ENCODE measurements at places on chromosomes 6 and 20.

DNA sequence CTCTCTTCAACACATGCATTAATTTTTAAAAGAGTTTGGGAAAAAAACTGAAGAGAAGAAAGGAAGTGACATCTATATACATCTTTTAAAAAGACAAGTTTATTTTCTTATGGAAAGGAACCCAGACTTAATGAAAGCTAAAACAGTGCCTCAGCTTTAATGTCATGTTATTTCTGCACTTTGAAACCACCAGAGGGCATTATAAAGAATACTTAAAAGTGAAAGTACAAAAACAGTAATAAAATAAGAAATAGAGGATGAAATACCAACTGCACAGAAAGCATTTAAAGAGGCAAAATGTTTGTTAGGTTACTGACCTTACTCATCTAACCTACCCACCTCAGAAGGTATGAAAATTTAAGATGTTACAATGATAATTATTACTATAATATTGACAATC is 98.8 kb downstream of the HUS1B start:
- DNase-seq = no peak

- DNase-seq = no peak
These were observed 153.2 kb downstream of the MAFB start for GRCh38 chr20:40535816-40536215.

DNA sequence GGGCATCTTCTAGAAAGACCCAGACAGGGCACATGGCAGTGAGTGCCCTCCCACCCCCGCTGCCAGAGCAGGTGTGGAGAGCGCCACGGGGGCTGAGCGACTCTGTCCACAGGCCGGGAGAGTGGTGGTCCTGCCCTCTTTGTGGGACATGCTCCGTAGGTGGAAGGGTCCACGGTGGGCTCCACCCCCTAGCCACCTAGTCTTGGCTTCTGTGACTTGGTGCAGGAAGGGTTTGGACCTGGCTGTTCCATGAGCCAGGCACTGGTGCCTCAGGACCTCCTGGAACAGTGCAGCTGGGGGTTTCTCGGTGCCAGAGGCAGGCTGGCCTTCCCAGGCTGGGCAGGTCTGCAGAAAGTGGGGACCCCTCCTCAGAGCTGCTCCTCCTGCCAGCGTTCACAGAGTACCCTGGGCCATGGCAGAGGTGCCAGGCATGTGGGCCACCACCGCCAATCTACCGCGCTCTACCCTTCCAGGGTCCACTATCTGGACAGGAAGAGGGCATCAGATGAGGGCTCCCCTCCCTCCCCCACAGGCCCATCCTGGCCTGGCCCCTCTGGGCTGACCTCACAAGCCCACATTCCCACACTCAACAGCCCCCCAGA is 23.0 kb downstream of the SLCO4A1 start:
- DNase-seq = no peak

- no peak for DNase-seq
These were observed 56.5 kb upstream of the KCNK16 start for GRCh38 chr6:39378960-39379425.

- DNase-seq = no peak
These were observed 8.6 kb upstream of the YTHDF1 start for GRCh38 chr20:63224412-63225081.

All from stimulated activated CD8-positive, alpha-beta memory T cell treated with anti-CD3 and anti-CD28 coated beads, Interleukin-7, amount 100 ng/mL, for 48 hours (primary cell).